H9 (cell line): ENCODE measurements at places on chromosomes 7 and 10. TPM values are rescaled to one million over a fixed set of nuclear protein-coding genes. Genes with fewer than 3 reads are reported as not detected.

DNA sequence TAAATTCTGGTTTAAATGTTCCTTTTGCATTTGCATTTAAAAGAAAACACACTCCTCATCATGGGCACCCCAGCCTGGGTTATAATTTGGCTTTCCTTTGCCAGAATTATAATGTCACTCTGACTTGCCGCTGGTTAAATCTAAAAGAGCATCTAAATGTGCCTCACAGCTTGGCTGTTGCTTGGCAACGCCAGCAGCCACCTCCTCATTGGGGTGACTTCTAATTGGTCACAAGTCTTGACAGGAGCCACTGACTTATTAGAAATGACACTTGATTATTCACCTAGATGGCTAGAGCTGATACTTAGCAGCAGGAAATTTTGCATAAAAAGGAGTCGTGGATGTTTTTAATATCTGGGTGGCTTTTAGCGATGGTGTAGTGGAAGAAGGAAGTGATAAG, 114.3 kb downstream of the TBXAS1 start:
- no peak for DNase-seq

- no peak for DNase-seq
These were observed 109.0 kb upstream of the PRKCQ start for GRCh38 chr10:6689036-6689435.

DNA sequence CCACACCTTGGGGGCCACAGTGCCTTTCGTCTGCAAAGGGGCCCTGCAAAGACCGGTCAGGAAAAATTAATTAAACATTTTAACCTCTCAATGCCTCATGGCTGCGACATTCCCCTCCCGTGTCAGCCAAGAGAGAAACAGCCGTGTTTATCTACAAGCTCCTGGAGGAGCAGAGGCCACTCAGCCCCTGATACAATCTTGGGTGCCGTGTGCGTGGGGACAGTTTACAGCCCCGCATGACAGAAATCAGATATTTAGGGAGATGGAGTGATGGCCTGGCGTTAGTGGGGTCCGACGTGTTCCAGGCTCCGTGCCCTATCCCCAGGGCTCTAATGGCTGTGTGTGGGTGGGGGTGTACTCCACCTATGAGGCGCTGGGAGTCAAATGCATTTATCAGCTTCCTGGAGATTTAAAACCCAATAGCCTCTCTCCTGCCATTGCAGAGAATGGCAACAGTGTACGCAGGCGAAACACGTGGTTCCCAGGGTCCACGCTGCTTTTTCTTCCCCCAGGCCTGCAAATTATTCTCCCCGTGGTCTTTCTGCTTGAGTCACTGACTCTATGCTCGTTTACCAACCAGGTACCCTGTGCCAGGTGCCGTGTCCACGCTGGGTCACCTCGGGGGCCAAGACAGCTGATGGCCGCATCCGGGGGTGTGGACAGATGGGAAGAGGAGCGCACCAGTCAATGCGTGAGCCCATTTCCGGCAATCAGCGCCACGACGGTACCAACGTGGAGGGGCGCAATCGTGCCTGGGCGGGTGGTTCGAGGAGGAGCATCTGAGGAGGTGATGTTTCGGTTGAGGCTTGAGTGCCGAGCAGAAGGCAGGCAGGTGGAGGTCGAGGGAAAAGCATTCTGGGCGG, 26.6 kb upstream of the PSMG3 start:
- no peak for DNase-seq

Gene OPALIN
- total RNA-seq = not detected in 2 replicates

Gene STEAP2
- total RNA-seq = 6.6 and 6.7 TPM in 2 replicates

- no peak for DNase-seq
These were observed 78.7 kb downstream of the FAM107B start for GRCh38 chr10:14695847-14696480.

GRCh38 chr10:118914629-118915028, 114.9 kb upstream of the NANOS1 start:
- no peak for DNase-seq

DNA sequence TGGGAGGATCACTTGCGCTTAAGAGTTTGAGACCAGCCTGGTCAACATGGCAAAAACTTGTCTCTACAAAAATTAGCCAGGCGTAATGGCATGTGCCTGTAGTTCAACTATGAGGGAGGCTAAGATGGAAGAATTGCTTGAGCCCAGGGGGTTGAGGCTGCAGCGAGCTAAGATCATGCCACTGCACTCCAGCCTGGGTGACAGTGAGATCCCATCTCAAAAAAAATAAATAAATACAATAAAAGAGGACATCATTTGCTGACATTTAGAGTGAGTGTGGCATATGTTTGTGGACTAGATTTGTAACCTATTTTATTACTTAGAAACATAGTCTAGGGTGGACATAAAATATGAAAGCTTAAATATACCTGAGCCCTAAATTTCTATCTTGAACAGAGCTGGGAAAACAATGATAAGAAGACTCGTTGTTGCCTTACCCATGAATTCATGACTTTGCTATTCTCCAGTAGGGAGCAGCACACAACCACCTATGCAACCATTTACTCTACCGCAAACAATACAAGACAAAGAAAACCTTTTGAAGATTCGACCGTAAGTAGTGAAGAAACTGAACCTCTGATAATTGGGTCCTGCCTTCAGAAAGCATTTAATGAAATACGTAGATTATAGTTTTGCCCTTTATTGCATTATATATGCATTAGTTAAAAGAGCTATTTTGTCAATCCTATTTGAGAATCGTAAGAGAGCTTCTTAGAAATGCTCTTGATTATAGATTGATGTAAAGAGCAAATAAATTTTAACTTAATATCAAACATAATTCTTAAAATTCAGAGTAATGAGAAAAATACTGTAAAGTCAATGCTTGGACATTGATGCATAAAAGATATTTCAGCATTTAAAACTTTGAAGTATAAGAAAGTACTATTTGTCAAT, 83.5 kb downstream of the GNAT3 start:
- DNase-seq = peak; percentile 41

DNA sequence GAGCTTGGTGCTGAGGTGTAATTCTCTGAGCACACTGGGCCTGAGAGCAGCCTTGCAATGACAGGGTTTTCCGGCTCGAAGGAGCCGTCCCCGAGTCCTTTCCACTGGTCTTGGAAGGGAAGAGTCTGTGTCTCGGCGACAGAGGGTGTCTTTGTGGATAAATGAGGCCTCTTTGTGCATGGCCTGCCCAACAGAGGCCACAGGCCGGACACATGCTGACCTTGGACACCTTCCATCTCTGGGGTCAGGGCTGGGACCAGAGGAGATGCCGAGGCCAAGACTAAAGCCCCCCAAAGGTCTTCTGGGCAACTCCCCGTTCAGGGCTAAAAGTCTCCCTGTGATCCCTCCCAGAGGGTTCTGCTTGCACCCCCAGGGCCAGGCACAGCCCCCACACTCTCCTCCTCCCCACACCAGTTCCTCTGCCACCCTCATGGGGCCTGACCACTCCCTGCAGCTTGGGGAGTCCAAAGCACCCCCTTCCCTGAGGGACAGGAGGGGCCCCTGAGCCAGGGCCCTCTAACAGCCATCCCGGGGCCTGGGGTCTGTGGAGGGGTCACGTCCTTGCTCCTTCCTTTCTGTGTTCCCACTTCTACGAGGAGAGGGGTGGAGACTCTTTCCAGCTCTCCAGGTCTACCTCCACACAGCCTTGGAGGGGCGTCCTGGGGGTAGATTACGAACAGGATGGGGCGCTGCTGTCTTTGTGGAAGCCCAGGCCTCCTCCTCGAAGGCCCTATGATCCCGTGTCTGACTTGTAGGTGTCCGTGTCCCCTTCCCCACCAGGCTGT, 130.6 kb upstream of the FAM20C start:
- DNase-seq = no peak

DNA sequence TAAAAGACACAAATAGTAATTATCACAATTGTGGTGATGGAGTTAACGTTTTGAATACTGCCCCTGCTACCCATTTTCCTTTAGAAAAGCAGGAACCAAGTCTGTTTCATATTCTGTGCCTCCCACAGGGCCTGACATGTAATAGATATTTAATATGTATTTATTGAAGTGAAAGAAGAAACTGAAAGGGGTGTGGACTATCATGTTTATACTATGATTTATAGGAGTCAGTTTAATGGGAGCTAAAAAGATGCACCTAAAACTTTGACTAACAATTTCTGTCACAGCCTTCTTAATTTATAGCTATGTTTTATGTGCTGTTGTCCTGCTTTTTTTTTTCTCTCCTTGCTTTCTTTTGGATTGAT, 24.1 kb upstream of the BHLHA15 start:
- DNase-seq = no peak
